ENCODE measurements at places on chromosomes 3 and 15.

GRCh38 chr15:79283252-79284048 is 928 bp downstream of the ANKRD34C start:
- no peak for DNase-seq

GRCh38 chr3:143287403-143287802 is 167.8 kb downstream of the CHST2 start:
- DNase-seq = no peak

- no peak for DNase-seq
Observed at GRCh38 chr3:132284781-132285619, 32.2 kb upstream of the ACP3 start.

DNA sequence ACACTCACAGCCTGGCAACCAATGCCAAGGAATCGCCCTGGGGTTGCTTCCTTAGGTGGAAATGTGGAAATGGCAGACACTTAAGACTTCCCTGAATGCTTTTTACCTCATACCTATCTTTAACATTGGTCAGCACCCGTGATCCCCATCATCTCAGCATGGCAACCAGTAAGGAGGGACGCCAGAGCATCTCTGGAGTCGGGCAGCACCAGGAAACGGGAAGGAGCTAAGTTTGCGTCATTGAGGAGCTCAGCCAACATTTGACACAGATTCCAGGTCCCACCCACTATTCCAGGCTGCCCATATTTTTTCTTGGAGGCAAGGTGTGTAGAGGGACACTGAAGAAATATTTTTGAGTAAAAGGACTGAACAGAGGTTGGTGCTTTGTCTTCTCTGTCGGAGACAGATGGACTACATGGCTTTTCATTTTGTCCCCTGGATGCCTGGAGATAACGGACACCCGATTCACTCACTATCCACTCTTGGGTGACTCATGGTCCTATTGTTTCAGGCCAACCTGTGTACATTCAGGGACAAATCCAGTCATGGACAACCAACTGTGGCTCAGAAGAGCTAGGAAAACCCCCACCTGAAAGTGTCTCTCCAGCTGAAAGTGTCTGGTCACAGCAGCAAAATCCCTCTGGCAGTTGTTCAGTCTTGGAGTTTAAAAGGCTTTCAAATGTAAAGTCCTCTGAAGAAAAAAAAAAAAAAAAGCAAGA is 70.4 kb upstream of the OXTR start:
- no peak for DNase-seq

- no peak for DNase-seq
Observed at GRCh38 chr15:66711862-66712261, 9.8 kb downstream of the SMAD6 start.

DNA sequence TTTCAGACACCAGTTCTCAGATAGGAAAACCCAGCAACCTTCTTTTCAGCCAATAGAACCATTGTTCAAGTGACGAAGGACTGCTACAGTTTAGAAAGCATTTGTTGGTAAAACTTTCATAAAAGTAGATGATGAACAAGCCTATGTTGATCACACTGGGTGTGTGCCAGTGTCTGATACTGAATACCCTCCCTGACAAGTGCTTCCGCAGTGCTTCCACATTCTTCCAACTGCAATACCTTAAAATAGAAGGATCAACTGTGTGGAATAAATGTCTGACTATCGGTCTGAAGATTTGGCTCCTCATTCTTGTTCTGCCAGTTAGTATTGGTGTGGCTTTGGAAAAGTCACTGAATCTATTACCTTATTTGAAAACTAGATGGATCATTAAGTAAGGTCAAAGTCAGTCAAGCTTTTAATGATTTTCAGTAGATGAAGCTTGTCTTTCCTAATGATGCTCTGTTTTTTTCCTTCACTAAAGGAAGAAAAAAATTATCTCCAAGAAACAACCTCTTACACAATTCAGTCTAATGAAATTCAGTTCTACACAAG is 479.4 kb upstream of the CBLB start:
- DNase-seq = no peak

DNA sequence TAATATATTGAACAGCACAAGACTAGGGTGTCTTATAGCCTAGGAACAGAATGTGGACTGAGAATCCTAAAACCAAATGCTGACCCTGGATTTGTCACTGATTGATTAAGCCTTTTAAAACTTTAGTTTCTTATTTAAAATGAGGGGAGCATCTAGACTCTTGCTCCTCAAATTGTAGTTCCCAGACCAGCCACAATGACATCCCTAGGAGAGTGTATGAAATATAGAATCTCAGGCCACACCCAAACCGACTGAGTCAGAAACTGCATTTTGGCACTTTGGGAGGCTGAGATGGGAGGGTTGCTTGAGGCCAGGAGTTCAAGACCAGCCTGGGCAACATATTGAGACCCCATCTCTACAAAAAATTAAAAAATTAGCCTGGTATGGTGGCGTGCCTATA is 287.8 kb upstream of the UMPS start:
- DNase-seq = no peak

DNA sequence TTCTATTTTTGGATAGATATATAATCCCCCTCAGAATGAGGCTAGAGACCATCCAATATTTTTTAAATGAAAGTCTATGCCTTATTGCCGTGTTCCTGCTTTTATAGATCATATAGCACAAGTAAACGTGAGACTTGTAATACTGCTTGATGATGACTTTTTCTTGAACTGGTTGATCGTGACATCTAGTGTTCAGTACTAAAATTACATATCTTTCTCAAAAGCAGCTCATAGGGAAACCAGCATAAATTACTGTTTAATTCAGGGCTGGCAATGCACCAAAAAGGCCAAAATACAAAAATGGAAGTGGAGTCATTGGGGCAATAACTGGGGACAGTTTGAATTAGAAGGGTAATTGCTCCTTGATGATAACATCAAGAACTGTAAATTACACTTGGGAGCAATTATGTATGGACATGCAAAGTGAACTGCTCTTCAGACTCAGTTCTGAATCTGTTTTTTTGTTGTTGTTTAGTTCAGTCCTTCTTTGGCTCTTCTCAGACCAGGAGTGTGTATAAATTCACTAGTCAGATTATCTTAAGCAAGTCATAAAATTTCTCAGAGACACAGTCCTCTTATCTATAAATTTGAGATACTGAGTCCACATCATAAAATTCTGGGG is 325.3 kb downstream of the THSD4 start:
- peak; percentile 2 for DNase-seq

DNA sequence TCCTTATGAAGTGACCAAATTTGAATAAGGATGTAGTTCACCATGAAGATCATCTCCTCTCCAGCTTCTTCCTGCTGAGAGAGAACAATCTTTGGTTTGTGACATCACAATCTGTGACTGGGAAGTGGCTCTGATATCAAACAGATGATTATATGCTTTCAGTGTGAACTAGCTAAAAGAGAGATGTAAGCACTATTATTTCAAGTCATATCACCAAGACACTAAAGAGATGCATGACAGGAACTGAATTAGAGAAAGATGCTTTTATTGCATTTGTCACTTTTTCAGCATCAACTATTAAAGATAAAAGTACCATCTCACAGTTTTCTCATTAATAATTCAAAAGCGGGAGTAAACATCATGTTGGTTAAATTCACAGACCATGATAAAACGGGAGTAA is 3.5 kb downstream of the CHRM5 start:
- no peak for DNase-seq

DNA sequence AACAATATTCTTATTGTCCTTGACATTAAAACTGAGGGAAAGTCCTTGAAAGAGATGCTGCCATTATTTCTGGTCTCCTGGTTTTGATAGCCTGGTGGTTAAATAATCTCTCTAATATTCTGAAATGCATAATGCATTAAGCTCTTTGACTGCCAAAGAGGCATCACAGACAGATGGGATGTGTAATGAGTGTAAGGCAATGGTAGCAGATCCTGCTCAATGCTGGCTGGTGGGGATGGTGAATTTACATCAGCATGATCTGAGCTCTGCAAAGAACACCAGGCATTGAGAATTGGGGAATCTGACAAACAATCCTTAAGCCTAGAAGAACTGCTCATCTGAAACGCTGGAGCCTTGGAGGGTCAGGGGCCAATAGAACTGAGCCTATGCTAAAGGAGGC is 528.6 kb upstream of the LMCD1 start:
- DNase-seq = no peak
